ENCODE measurements at places on chromosomes 12 and 14.

DNA sequence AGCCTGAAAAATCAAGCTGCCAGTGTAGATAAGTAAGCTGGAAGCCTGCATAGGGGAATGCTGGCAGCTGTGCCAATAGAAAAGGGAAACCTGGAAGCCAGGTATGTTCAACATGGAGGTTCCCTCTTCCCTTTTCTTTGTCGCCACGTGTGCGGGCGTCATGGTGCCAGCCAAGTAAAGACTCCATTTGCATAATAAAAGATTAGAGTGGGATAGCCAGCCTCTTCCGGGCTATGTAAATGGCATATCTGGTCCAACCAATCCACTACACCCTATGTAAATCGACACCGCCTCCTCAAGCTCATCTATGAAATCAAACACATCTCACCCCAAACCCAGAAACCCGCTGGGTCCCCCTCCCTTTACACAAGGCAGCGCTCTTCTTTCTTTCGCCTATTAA, 5.6 kb upstream of the ADGRD1 start:
- no peak for DNase-seq

GRCh38 chr12:113242026-113242418, 20.8 kb downstream of the TPCN1 start:
- no peak for DNase-seq

- peak; percentile 17 for DNase-seq
Observed at GRCh38 chr14:68359837-68360552, 432.9 kb downstream of the ZFP36L1 start.

- no peak for DNase-seq
Observed at GRCh38 chr12:19115285-19115684, 14.2 kb upstream of the PLEKHA5 start.

- DNase-seq, result no peak
Observed at GRCh38 chr14:50462111-50462510, 65.4 kb upstream of the CDKL1 start.

- DNase-seq, result no peak
Observed at GRCh38 chr14:44576356-44576755, 69.3 kb upstream of the FSCB start.

DNA sequence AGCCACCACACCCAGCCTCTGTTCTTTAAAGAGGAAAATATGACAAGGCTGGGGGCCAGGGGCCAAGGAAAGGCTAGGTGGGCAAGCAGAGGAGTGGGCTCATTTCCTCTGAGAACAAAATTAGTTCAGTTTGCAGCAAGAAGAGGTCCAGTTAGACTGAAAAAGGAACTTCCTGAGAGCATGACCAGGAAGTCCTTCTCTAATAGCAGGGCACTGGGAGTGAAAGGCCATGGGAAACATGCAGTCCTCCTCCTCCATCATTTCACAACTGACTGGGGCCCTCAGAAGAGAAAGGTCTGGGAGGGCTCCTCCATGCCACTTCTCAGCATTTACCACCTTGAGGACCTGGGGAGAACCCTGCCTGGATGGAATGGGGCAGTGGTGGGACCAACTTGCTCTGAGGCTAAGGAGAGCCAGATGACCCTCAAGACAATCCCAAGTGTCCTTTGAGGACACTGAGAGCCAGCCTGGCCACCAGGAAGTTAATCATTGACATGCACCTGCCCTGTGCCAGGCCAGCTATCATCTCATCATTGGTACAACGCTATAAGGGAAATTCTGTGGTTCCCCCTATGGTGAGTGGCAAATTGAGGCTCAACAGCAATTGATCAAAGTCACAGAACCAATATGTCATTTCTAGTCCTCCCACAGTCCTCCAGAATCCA, 2.0 kb downstream of the AQP2 start:
- no peak for DNase-seq

- peak; percentile 26 for DNase-seq
Observed at GRCh38 chr14:90871605-90872233, 55.5 kb upstream of the TTC7B start.

DNA sequence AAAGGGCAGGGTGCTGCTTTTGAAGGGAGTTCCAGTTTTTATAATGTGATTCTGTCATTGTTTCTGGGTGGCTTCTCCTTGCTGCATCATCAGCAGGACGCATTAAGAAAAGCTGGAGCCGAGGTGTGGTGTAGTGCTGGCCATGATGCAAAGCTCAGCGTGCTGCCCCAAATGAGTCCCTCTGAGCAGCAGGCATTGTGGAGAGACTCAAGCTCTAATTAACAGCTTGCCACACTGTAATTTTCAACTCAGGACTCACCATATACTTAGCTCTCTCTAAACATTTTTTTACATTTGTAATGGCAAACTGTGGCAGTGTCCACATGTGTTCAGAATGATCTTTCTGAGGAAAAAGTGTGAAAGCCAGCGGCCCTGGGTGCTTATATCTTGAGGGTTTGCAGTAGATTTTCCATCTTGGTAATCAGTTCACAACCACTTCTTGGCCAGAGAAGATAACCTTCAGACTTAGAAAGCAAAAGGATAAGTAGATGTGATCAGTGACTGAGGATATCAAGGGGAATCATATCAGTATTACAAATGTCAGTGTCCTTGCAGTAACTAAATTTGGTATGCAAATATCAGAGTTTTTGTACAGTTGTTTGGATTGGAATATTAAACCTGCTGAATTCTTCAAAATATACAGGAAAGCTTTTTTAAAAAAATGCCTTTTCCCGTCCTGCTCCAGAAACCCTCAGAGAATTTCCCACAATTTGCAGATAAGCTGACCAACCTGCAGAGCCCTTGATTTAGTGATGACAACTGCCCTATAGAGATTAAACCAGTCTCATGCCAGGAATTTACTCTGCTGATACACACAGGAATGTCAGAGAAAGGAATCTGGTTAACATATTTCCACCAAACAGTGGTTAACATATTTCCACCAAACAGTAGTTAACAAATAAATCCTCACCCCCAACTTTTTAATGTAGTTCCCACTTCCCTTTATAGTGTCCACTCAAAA, 63.6 kb downstream of the DAAM1 start:
- peak; percentile 22 for DNase-seq

GRCh38 chr12:20142956-20143355, 225.4 kb upstream of the PDE3A start:
- no peak for DNase-seq

GRCh38 chr14:34180434-34180833, 229.6 kb upstream of the EGLN3 start:
- DNase-seq, result no peak

GRCh38 chr14:100561005-100561404, 26.2 kb downstream of the BEGAIN start:
- DNase-seq, result no peak

DNA sequence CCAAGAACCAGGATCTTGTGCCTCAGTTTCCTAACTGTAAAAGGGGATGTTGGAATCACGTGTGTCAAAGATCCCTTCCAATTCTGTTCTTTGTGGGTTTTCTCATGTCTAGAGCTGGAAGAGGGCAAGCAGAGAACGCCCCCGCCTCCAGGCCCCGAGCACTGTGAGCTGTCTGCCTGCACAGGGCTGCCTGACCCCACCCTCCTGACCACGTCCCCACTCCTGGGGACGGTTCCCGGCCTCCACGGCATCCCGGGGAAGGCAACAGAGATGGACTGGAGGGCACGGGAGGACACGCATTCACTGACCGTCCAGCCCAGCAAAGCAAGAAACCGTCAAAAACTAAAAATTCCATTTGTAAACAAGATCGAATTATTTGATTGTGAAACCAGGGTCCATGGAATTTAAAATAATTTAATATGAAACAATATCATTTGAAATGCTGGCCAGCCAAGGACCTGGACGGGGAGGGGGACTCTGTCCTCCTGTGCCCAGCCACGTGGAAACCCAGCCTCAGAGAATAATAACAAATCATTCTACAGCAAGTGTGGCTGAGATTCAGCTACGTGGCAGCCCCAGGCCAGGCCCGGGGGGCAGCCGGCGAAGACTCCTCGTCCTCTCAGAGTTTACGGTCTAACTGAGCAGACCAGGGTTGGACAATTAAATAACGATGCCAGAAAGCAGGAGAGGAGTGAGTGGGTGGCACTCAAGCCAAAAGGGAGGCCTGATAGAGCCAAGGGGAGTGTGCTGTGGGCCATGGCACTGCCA, 87.3 kb upstream of the DIO3 start:
- DNase-seq, result no peak

DNA sequence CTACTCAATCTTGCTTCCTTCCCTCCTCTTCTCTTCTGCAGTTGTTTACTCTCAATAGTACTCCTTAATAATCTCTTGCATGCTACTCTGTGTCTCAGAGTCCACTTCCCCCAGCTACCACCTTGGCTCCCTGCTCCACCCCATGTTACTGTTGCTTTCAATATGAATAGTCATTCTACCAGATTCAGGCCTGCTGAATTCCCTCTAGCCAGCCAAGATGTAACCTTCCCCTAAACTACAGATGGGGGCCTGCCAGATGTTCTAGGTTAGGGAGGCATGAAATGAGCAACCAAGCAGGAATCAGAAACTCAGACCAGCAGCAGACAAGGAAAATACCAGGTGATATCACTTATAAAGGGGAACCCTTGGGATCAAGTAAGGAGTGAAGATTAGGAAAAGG, 392.1 kb upstream of the DDHD1 start:
- DNase-seq, result no peak

GRCh38 chr12:124917135-124917840, 2.8 kb upstream of the UBC start:
- DNase-seq, result peak; percentile 100

DNA sequence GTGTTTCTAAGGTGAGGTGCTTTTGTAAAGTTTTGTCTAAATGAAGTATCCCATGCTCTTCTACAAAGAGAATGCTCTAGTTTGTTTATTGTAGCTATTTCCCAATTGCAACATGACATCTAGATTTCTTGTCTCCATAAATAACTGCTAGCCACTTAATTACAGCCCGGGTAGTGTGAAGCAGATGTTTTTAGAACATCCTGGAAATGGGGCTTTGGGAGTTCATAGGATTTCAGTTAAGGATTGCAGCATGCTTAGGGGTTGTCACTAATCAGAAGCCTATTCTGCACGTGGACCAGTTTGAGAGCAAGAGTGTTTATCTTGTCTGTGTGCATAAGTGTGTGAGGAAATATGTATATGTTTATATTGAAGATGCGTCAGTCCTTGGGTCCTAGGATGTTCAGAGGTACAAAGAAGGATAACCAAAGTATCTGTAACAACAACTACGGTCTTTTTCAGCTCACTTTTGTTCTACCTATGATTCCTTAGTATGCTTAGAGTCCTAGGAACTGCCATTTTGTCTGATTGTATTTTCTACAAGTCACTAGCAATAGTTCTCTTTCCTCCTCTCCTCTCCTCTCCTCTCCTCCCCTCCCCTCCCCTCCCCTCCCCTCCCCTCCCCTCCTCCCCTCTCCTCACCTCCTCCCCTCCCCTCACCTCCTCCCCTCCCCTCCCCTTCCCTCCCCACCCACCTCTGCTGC, 135.3 kb downstream of the ACSS3 start:
- DNase-seq, result no peak

DNA sequence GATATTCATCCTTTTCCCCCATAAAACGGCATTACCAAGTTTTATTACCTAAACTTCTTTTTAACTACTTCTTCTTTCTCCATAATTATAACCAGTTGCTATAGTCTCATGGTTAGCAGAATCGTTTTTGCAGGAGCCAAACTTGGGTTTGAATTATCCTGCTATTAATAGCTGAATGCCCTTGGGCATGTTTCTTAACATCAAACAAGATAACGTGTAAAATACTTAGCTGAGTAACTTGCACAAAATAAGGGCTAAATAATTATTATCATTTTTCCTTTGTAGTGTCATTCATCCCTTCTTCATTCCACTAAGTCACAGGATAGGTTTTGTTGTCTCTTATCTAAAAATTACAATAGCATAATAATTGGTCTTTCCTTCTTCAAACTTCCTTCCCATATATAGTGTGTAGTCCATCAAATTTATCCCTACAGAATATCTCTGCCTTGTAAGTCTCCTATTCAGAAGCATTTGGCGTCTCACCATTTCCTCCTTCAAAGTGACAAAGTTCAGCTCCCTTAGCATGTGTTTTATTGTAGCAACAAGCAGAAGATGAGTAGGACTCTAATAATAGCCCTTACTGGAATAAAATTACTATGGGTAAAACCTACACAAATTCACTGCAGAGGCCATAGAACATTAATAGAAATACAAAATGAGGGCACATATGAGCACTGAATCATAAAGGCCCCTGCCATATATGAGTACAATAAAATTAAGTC, 63.8 kb downstream of the FAR2 start:
- no peak for DNase-seq

- DNase-seq, result no peak
Observed at GRCh38 chr12:122155705-122156104, 18.3 kb downstream of the IL31 start.

- no peak for DNase-seq
Observed at GRCh38 chr12:85621041-85621440, 215.2 kb downstream of the RASSF9 start.

DNA sequence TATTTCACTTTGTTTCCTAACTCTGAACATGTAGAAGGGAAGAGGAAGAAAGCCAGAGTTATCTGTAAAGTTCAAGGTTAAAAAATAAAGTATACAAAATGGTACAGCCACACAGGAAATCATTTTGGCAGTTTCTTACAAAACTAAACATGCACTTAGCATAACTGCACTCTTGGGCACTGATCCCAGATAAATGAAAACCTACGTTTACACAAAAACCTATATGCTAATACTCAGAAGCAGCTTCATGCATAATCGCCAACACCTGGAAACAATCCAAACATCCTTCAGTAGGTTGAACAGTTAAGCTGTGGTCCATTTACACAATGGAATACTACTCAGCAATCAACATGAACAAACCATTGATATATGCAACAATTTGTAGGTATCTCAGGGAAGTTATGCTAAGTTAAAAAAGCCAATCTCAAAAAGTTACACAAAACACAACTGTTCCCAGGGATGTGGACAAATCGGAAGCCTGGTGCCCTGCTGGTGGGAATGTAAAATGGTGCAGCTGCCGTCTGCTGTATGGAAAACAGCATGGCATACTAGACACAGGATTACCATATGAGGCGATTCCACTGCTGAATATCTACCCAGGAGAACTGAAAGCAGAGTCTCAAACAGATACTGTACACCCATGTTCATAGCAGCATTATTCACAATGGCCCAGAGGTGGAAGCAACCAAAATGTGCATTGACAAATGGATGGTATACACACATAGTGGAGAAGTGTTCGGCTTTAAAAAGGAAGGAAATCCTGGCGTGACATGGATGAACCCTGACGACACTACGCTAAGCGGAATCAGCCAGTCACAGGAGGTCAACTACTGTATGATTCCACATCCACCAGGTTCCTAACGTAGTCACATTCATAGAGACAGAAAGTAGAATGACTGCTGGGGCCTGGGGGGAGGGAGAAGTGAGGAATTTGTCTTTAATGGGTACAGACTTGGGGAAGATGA, 37.7 kb downstream of the NRDE2 start:
- DNase-seq, result no peak

GRCh38 chr14:84006643-84007155, 1523.2 kb upstream of the FLRT2 start:
- DNase-seq, result no peak

- DNase-seq, result peak; percentile 90
Observed at GRCh38 chr12:67662910-67663538, 14.5 kb downstream of the DYRK2 start.

Data from HFFc6 (cell line).